ENCODE measurements at places on chromosomes 6 and 20.
A peak's percentile ranks its signal among the peaks of the same experiment; 100 is the strongest.

- H3K27me3 ChIP-seq: peaks cover 56% of the 10 kb centered on the region
- no peak overlapping the region for H3K27ac ChIP-seq
- H3K4me1 ChIP-seq: peaks cover 3% of the 10 kb centered on the region
- no peak overlapping the region for H3K4me3 ChIP-seq
Observed at GRCh38 chr6:3749067-3749841, 2.3 kb downstream of the PXDC1 start.

DNA sequence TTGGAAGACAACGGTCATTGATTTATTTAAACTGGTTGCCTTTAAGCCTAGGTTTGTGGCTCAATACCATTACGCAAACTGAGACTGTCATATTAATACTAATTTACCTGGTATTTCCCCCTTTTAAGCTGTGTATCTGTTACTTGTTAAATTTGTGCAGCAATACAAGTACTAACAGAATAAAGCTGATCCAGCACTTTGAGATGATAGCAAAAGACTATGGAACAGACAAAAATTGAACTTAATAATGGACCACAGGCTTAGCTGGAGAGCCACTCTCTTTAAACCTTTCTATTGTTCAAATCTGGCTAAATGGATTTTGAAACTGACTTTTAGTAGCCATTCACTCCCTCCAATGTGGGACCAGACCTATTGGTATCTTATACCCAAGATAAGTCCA, 6.2 kb upstream of the CENPW start:
- H3K36me3 ChIP-seq: no peaks in the 10 kb centered on the region
- no peaks in the 10 kb centered on the region for H3K4me1 ChIP-seq
- DNase-seq: no peak
- H3K4me3 ChIP-seq: no peak overlapping the region
- H3K27me3 ChIP-seq: peaks cover 5% of the 10 kb centered on the region
- no peak overlapping the region for H3K27ac ChIP-seq

GRCh38 chr20:1212023-1212422, 8.8 kb downstream of the C20orf202 start:
- peaks cover 31% of the 10 kb centered on the region for H3K4me1 ChIP-seq
- peaks cover 15% of the 10 kb centered on the region for H3K27me3 ChIP-seq
- no peak for DNase-seq
- no peak overlapping the region for H3K4me3 ChIP-seq

- peak; percentile 89 for DNase-seq
- H3K27me3 ChIP-seq: no peaks in the 10 kb centered on the region
- H3K36me3 ChIP-seq: peaks cover 17% of the 10 kb centered on the region
- H3K4me1 ChIP-seq: peaks cover 48% of the 10 kb centered on the region
- peak overlapping the region; percentile 10 for H3K27ac ChIP-seq
Observed at GRCh38 chr6:125904871-125905270, 51.7 kb upstream of the HINT3 start.

DNA sequence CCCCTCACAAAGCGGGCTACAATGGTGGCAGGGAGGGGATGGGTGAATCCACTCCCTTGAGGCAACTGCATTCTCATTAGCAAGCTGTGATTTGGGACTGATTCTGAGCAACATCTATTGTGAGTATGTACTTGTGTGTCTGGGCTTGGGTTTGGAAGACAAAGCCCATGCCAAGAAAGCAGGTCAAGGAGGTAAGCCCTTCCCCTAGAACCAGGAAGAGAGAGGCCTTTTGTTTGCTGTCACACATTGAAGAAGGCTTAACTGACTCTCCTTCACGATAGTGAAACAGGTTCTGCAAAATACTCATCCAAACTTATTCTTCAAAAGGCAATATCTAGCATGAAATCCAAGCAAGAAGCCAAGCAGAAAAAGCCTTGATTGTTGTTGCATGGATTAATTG, 403.1 kb upstream of the ID4 start:
- no peak overlapping the region for H3K4me3 ChIP-seq
- H3K27ac ChIP-seq: no peak overlapping the region
- no peak for DNase-seq
- H3K36me3 ChIP-seq: no peaks in the 10 kb centered on the region
- no peaks in the 10 kb centered on the region for H3K27me3 ChIP-seq

DNA sequence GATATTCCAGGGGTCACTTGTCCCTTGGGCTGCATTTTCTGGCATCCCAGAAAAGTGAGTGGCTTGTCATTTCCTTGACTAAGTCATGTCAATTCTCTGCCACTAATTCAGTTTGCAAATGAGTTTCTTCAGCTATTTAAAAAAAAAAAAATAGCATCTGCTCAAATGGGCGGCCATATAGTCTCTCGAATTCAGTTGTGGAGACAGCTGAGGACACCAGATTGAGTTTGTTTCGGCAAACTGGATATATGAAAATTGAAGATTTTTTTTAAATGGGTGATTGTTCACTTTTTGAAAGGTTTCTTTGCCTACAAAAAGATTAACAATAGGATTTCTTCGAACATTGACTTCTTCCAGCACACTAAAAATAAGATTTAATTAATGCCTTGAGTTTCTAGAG, 96.3 kb upstream of the TIAM2 start:
- DNase-seq: no peak
- H3K27ac ChIP-seq: no peak overlapping the region
- H3K4me1 ChIP-seq: no peaks in the 10 kb centered on the region
- H3K27me3 ChIP-seq: no peaks in the 10 kb centered on the region

DNA sequence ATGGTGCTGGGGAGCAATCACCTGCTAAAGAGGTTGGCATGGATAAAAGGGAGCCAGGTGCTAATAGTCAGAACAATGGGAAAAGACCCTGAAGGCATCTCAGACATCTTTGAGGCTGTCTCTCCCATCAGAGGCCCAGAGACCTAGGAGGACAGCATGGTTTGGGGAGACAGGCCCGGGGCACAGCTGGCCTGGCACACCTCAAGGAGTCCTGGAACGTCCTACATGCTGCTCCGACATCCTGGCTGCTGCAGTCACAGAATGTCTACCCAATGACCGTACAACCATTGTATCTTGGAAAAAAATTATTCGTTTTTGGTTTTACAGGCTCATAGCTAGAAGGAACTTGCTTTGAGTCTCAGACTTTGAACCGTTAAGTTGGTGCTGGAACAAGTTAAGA, 4.4 kb downstream of the GMDS start:
- no peak overlapping the region for H3K4me3 ChIP-seq
- H3K27ac ChIP-seq: no peak overlapping the region
- no peaks in the 10 kb centered on the region for H3K27me3 ChIP-seq
- peaks cover 27% of the 10 kb centered on the region for H3K4me1 ChIP-seq
- DNase-seq: no peak

DNA sequence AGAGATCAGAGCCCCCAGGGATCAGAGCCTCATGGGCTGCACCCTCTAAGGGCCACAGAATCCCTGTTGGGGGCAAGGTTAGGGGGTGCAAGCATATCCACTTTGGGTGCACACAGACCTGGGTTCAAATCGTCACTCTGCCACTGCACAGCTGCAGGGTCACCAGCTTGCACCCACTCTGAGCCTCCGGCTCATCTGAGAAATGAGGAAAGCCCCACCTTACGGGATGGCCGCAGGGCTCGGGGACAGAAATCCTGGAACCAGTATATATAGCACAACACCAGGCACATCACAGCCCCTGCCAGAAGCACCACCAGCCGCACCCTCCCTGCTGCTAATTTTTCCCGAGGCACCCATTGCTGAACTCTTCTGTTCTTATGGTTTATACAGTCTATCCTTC, 169.6 kb downstream of the NFATC2 start:
- H3K27ac ChIP-seq: no peak overlapping the region
- H3K4me1 ChIP-seq: peaks cover 25% of the 10 kb centered on the region
- no peak overlapping the region for H3K4me3 ChIP-seq
- peaks cover 3% of the 10 kb centered on the region for H3K36me3 ChIP-seq
- no peak for DNase-seq

DNA sequence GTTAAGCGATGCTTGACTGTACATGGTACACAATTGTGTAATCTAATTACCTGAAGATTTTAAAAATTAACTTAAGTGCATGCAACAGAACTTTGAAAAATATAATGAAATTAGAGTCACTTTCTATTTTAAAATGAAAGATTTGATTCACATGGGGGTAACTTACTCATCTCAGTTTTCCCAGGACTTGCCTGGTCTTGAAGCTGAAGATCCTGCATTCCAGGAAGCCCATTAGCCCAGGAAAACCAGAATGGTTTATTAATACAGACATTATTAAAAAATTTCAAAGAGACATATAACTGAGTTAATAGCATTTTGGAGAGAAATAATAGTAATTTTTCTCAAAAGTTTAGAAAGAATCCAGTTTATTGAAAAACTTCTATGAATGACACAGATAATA, 190.6 kb downstream of the SIM1 start:
- DNase-seq: no peak
- H3K27me3 ChIP-seq: peaks cover 20% of the 10 kb centered on the region
- H3K4me3 ChIP-seq: no peak overlapping the region
- H3K4me1 ChIP-seq: peaks cover 7% of the 10 kb centered on the region
- H3K36me3 ChIP-seq: peaks cover 3% of the 10 kb centered on the region

DNA sequence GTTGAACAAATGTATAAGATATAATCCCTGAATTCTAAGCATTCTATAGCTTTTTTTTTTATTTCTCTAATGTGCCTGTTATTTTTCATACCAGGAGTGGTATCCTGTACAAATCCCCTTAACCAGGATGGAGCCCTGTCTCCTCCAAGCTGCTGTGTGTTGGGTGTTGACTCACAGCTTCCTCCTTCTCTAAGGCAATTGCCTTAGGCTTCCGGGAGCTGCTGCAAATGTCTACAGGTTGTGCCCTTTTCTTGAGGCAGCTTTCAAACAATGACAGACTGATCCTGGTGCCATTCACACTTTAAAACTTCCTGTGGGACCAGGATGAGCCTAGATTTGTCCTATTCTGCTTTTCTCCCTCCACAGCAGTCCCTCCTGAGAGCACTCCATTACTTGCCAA, 173.2 kb downstream of the BTBD3 start:
- no peak overlapping the region for H3K4me3 ChIP-seq
- H3K27ac ChIP-seq: no peak overlapping the region
- H3K27me3 ChIP-seq: no peaks in the 10 kb centered on the region
- DNase-seq: no peak

DNA sequence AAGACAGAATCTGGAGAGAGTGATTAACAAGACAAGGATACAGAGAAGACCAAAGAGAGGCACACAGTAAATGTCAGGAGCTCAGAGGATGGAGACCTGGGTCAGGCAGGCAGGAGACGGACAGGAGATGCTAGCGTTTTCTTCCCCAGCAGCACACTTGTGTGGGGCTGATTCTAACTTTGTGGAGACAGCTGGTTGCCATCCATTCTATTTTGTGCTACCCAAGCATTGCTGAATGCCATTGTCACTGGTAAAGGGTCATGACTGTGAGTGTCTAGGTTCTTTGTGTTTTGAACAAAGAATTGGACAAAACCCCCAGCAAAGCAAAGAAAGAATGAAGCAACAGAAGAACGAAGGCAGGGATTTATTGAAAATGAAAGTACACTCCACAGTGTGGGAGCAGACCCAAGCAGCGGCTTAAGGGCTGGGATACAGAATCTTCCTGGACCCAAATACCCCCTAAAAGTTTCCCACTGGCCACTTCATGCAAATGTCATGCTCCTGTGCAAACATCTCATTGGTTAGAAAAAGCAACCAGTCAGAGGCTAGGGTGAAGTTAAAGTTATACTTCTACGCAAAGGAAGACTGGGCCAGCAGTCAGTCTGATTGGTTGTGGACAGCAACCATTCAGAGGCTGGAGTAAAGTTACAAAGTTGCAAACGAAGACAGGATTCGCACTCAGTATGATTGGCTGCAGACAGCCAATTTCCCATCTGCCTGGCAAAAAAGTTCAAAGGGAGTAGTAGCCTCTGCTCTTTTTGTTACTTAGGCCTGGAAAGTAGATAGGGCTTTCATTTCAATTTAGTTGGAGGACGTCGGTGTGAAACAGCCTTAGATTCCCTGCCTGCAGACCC, 17.5 kb downstream of the PTK7 start:
- no peak overlapping the region for H3K4me3 ChIP-seq
- DNase-seq: no peak
- no peaks in the 10 kb centered on the region for H3K36me3 ChIP-seq
- H3K4me1 ChIP-seq: peaks cover 16% of the 10 kb centered on the region
- no peaks in the 10 kb centered on the region for H3K27me3 ChIP-seq
- no peak overlapping the region for H3K27ac ChIP-seq

DNA sequence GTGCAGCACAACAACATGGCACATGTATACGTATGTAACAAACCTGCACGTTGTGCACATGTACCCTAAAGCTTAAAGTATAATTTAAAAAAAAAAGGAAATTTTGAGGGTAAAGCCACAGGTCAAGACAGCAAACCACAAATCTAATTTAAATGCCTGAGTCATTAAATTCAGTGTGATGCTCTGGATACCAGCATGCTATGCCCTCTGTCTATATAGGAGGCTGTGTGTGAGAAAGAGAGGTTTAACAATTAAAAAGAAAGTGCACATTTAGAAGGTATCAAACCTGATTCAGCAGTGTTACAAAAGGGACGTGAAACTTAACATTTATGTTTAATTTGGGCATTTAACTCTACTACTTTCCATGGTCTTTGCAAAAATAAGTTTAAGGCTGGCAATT, 276.3 kb downstream of the ADGRB3 start:
- no peaks in the 10 kb centered on the region for H3K4me1 ChIP-seq
- H3K4me3 ChIP-seq: no peak overlapping the region
- no peaks in the 10 kb centered on the region for H3K36me3 ChIP-seq
- H3K27ac ChIP-seq: no peak overlapping the region
- H3K27me3 ChIP-seq: no peaks in the 10 kb centered on the region

DNA sequence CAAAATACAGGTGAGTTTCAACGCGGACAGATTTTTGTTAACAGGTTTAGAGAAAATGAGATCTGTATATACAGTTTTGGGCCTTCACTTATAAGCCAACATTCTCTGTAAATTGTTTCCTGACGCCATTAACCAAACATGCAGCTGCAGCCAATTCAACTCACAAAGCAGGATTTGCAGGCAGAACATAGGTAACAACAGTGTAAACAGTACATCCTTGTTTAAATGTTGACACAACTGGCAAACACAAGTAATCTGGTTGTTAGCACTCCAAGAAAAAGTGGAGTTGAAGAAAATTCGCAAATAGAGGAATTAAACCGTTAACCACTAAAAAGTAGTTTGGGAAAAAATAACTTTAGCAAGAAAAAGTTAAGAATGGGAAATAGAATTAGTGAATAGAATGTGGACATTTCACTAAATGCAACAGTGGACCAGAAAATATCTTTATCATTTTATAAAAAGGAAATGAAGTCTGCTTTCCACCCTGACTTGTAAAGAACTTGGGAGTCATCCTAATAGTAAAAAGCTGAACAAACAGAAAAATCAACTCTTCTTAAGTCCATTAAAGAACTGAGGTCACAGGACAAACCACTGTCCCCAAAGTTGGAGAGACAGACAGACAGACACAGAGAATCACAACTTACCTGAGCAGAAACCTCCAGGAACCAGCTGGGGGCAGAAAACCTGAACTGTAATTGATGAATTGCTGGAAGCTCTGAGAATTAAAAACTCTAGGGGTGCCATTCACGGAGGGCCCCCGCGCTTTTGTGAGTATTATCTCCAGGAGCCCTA, 10.1 kb downstream of the SMIM28 start:
- H3K27me3 ChIP-seq: peaks cover 26% of the 10 kb centered on the region
- no peak for DNase-seq
- no peaks in the 10 kb centered on the region for H3K4me1 ChIP-seq
- H3K4me3 ChIP-seq: no peak overlapping the region
- H3K27ac ChIP-seq: no peak overlapping the region
- no peaks in the 10 kb centered on the region for H3K36me3 ChIP-seq

All from activated CD8-positive, alpha-beta memory T cell treated with anti-CD3 and anti-CD28 coated beads, Interleukin-2, amount 10 ng/mL, durations not matched to agents 7 days and 5 days (primary cell).